ENCODE measurements at places on chromosomes 2 and 18. TPM values are rescaled to one million over a fixed set of nuclear protein-coding genes. Genes with fewer than 3 reads are reported as not detected.

- DNase-seq, result no peak
Measured at GRCh38 chr2:215903203-215903602, 110.1 kb downstream of the MREG start.

GRCh38 chr2:240814946-240815760 is 4.9 kb downstream of the KIF1A start:
- DNase-seq, result no peak

- no peak for DNase-seq
Measured at GRCh38 chr2:131410173-131410572, 46.2 kb upstream of the RAB6D start.

GRCh38 chr2:22487541-22487940 is 897.4 kb upstream of the KLHL29 start:
- DNase-seq, result no peak

DNA sequence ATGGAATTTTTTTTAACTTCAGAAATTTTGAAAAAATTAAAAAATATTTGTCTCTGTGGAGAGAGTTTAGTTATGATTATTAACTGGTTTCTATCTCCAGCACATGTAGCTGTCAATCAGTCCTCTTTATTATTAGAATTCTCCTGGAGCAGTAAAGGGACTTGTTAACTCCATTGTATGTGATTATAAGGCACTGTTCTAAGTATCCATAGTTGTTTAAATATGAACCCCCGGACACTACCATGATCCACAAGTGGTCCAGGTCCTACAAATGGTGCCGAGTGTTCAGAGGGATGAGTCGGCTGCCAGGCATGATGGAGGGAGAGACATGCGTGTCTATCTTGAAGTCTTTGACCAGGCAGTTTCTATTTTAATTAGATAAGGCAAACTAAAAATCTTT is 492 bp downstream of the CHRNA1 start:
- DNase-seq, result no peak

GRCh38 chr18:56276466-56276865 is 361.9 kb downstream of the TXNL1 start:
- no peak for DNase-seq

- no peak for DNase-seq
Measured at GRCh38 chr2:207640661-207641060, 15.5 kb upstream of the METTL21A start.

DNA sequence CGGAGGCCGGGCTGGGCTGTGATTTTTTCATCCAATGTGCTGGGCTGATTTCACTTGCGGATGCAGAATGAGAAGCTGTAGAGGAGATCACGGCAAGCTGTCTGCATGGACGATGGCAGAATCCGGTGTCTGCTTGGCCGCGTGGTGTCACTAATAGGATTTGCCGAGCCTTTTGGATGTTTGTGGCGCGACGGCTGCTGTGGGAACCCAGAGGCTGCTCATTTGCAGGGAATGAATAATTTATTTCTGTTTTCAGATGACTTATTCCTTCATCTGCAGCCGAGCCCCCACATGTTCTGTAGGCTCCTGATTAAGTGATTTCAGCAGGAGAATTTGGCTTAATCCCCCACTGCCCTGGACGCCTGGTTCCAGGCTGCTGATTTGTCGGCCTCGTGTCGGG is 62.6 kb downstream of the ODC1 start:
- no peak for DNase-seq

DNA sequence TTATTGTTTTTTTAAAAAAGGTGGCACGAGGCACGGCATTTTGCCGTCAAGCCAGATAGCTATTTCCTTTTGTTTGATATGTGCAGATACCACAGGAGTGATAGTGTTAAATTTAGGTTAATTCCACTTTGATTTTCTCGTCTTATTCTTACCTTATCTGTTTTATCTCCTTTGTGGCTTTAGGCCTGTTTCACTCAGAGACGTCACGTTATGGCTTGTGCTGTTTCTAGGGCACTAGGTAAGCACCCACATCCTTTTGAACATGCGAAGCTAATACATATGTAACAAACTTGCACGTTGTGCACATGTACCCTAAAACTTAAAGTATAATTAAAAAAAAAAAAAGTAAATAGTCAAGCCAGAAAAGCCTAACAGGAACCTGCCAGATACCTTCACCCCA is 57.8 kb downstream of the C18orf63 start:
- DNase-seq, result no peak

Gene TRAF3IP1
- 17.1 TPM for total RNA-seq

Gene OR6B2
- 0.23 TPM for total RNA-seq

Gene HAAO
- 6.0 TPM for total RNA-seq

Gene KHK
- 1.4 TPM for total RNA-seq

Gene AMER3
- 0.18 TPM for total RNA-seq

Gene GKN2
- 0.36 TPM for total RNA-seq

Data from endothelial cell (in vitro differentiated cells).